ENCODE measurements at places on chromosomes 2 and 18. TPM values are rescaled to one million over a fixed set of nuclear protein-coding genes. Genes with fewer than 3 reads are reported as not detected.

- no peak for DNase-seq
Observed at GRCh38 chr2:198106621-198107385, 302.4 kb downstream of the PLCL1 start.

GRCh38 chr18:8990276-8991031 is 112.0 kb upstream of the NDUFV2 start:
- DNase-seq = peak; percentile 57

- no peak for DNase-seq
Observed at GRCh38 chr2:8475349-8476031, 206.4 kb upstream of the ID2 start.

- DNase-seq = no peak
Observed at GRCh38 chr2:109341355-109342255, 212.6 kb downstream of the SH3RF3 start.

DNA sequence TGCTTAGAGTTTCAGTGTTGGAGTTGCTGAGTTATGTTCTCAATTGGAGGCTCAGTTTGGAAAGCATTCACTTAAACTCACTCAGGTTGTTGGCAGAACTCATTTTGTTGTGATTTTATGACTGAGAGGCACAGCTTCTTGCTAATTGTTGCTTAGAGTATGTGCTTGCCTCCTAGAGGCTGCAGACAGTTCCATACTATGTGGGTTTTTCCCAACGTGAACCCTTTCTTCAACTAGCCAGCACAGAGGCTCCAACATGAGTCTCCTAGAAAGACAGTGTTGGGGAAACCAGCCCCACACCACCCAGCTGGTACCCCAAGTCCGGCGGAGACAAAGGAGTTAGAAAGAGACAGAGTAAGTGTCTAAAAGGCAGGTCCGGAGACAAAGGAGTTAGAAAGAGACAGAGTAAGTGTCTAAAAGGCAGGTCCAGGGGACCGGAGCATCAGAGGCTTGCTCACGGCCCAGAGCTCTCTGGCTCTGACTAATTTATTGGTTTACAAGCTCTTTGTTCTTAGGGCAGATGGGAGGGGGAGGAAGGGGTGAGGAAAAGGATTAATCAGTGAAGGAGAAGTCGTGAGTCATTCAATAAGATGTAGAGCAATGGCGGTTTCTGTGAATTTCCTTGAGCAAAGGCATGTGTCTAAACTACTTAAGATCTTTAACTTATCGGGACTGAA is 999.7 kb upstream of the LRRTM1 start:
- no peak for DNase-seq

DNA sequence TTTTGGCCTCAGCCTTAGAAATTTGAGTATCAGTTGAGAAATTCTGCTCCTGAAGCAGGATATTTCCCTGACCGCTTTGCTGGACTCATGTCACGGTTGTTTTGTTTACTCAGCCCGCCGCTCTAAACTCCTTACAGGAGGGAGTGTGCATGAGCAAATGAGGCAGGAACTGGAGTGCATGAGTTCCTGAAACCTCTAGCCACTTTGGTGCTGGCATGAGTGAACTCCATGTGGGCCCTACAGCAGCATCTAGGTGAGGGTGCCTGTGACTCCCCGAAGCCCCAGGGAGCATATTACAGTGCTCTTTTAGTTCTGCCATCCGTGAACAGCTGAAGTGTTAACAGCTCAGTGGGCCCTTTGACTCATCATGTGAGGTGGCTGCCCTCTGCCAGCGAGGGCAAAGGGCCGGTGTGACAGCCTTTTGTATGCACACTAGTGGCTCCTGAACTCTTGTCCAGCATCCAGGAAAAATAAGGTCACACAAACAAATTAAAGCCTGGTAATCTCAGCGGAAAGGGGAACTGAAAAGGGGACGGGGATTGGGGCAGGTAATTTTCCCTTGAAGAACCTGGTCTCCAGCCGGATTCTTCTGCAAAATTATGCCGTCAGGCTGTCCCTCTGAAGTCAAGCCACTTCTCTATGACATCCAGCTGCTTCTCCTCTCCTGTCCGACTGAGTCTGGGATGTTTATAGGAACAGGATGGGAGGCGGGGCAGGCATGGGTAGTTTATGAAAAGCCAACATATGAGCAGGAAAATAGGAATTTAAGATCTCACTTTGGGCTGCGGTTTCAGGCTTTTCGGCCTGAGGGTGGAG is 1668.7 kb downstream of the SUCLG1 start:
- DNase-seq = no peak

- no peak for DNase-seq
Observed at GRCh38 chr2:234491281-234491680, 5.6 kb downstream of the ARL4C start.

DNA sequence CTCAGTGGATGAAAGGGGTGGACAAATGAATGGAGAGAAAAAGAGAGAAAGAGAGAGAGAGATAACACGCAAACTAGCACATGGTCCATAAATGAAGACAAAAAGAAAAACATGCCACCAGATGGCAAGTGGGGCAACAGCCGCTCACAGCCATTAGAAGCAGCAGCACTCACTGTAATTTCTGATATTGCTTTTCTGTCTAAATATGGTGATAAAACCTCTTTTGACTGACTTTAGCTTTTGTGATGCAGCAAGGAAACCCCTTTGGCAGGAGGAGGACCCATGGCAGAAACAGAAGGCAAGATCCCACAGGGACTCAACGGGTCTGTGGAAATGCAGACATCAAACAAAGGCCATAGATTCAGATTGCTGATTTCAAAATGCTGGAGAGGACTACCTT is 88.0 kb upstream of the CDH20 start:
- DNase-seq = no peak

DNA sequence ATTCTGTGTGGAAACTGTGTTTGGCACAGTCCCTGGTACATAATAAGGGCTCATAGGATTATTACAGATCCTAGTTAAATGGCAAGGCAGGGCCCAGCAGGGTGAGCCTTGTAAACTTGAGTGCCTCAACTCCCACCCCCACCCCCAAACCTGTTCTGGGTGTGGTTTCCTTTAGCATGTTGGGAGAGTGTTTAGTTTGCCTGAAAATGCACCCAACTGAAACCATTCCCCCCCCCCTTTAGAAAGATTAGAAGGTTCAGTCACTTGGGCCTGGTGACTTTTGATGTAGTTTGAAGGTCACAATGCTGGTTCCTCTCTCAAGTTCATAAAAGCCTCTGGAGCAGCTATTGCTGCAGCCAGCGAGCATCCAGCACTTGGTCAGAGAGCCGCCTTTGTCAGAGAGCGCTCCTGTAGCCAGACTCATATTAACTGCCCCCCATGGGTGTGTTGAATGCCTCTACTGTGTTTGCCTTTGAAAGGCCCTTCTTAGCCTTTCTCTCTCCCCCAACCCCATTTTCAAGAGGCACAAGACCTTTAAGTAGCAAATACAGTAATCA is 113.7 kb downstream of the SPTBN1 start:
- DNase-seq = no peak

DNA sequence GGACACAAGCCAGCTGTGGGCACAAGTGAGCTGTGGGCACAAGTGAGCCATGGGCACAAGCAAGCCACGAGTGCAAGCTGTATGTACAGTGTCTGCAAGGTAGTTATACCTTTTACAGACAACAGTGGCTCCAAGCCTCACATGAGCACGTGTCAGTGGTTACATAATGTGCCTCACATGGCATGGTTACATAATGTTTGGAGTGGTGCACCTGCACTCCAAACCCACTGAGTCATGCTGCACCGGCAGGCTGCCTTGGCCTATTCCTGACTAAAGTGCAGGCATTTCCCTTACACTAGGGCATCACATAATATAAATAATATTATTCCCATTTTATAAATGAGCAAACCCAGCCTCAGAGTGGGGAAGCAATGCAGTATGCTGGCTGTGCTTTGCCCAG is 62.6 kb downstream of the MARCO start:
- no peak for DNase-seq

GRCh38 chr2:222289278-222290160 is 9.3 kb downstream of the PAX3 start:
- DNase-seq = no peak

DNA sequence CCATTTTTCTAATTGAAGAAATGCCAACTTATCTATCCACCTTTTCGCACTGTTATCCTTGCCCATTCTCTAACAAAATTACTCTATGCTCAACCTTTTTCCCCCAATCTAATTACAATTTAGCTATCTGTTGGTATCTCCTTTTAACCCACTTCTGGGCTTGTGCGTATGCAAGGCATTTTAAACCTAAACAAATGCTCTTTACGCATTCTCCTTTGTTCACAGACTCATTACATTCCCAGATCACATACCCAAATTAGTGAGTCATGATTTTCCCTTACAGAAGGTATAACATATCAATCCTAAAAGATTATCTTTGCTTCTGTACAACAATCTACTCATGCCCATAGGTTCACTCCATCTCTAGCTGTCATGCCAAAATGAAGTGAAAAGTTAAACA is 71.7 kb upstream of the LYPD1 start:
- no peak for DNase-seq

DNA sequence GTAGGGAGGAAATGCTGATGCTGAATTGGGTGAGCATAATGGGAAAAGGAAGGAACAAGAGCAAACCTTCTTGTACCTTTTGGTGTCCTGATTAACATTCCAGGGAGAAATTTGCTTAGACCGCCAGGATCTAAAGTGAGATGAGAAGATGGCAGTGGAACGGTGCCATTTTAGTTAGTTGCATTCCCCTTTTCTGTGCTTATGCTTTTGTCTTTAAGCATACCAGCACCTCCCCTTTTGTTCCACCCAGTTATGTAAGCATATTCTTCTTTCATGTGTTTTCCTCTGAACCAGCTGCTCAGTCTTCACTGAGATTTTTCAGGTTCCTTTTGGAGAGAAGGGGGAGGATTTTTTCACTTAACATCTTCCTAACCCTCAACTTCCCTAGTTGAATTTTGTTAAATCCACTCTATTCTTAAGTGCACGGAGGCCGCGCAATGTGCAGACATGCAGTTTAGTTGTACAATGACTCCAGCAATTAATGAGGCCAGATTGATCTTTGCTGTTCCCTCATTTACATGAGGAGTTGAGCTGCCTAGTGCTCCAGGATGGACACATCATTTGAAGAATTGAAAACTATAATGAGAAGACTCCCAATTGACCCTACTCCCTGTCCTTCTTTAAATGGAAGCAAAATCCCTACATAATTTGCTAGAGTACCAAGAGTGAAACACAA is 73.9 kb downstream of the MAP4K4 start:
- DNase-seq = no peak

- DNase-seq = no peak
Observed at GRCh38 chr18:2903006-2903405, 56.2 kb downstream of the EMILIN2 start.

DNA sequence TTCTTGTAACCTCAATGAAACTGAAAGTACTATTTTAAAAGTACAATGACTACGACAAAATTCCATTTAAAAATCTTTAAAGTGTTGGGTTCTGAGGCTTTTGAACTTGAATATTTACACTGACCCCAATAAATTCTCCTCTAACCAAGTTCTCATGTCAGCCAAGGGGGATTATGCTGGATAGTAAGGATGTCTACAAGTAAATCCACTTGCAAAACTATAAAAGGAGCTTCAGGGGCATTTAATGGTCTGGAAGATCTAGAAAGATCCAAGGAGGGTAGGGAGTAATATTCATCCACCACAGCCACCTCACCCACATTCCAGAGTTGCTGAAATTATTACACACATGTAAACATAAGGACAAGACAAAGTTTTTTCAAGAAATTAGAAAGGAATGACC is 81.8 kb downstream of the ST6GAL2 start:
- peak; percentile 3 for DNase-seq

DNA sequence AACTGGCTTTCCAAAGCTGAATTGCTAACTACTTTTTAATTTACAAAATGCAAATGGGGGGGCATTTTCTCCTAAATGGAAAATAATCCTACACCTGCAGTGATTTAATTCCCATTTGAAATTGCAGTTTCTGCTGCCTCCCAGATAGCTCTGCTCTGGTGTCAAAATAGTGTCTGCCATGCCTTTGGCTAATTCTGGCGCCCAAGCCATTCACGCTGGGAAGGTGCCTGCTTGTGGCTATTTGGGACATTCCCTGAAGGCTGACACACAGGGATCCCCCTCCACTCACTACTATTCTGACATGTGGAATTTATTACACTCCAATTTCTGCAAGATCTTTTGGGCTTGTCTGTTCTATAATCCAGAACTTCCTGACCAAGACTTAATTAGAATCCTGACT is 128.3 kb upstream of the SIX3 start:
- DNase-seq = no peak

GRCh38 chr2:43026426-43027096 is 199.8 kb downstream of the ZFP36L2 start:
- no peak for DNase-seq

GRCh38 chr2:181041661-181042060 is 61.3 kb downstream of the UBE2E3 start:
- DNase-seq = no peak

DNA sequence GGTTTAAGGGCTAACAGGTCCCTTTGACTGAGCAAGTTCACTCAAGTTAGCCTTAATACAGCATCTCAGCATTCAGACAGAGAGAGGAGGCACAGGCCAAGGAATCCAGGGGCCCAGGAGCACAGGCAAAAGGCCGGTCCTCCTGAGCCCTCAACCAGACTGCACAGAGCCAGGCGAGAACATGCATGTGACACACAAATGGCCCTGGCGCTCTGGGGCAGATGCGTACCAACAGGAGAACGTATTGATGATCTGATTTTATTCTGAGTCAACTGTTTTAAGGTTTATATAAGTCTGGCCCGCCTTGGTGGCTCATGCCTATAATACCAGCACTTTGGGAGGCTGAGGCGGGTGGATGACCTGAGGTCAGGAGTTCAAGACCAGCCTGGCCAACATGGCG is 34.9 kb downstream of the KCNIP3 start:
- DNase-seq = no peak

DNA sequence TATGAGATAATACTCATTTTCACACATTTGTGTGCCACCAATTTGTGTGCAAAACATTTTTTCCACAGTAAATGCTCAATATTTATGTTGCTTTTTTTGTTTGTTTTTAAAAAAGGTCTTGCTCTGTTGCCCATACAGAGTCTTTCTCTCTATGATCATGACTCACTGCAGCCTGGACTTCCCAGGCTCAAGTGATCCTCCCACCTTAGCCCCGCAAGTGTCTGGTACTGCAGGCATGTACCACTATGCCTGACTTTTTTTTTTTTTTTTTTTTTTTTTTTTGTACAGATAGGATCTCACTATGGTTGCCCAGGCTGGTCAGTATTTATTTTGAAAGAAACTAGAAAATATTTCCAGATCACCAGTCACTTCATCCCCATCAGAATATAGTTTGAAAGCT is 297.8 kb upstream of the GYPC start:
- no peak for DNase-seq

- DNase-seq = no peak
Observed at GRCh38 chr2:220785178-220785577, 786.9 kb downstream of the EPHA4 start.

The ABCG8 gene
- not detected for polyA plus RNA-seq

The SGO2 gene
- 7.3 TPM for polyA plus RNA-seq

The RSAD2 gene
- 0.22 TPM for polyA plus RNA-seq

The AQP4 gene
- polyA plus RNA-seq = not detected

The PLA2R1 gene
- polyA plus RNA-seq = 15.3 TPM

The CHRNG gene
- not detected for polyA plus RNA-seq

The ABCB11 gene
- not detected for polyA plus RNA-seq

The TYMS gene
- polyA plus RNA-seq = 80.4 TPM

The TEKT4 gene
- polyA plus RNA-seq = not detected

The RNU2-63P gene
- polyA plus RNA-seq = not detected

The CYB5A gene
- 86.5 TPM for polyA plus RNA-seq

The DYNAP gene
- polyA plus RNA-seq = not detected

The PAX3 gene
- 11.1 TPM for polyA plus RNA-seq

The EGR4 gene
- polyA plus RNA-seq = not detected

The RPRD1A gene
- 21.9 TPM for polyA plus RNA-seq

The PSMA8 gene
- not detected for polyA plus RNA-seq

The GPR148 gene
- polyA plus RNA-seq = not detected

The RAB27B gene
- polyA plus RNA-seq = 0.33 TPM

The SRD5A2 gene
- 0.01 TPM for polyA plus RNA-seq

All from BJ (cell line).